ENCODE measurements at places on chromosomes 2 and 18.

DNA sequence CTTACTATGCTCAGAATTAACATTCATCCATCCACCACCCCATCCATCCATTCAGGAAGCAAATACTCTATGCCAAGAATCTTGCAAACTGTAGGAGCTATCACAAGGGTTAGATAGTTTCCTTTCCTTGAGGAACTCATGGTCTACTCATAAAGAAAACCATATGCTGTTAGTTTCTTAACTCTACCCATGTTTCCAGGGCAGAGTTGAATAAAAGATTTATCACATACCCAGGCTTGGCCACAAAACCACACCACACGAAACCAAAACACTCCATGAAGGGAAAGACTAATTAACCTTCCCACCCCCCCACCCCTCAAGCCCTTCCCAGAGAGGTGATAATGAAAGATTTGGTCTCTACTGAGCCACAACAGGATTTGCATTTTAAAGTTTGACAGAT is 23.7 kb upstream of the MSGN1 start:
- DNase-seq, result no peak

DNA sequence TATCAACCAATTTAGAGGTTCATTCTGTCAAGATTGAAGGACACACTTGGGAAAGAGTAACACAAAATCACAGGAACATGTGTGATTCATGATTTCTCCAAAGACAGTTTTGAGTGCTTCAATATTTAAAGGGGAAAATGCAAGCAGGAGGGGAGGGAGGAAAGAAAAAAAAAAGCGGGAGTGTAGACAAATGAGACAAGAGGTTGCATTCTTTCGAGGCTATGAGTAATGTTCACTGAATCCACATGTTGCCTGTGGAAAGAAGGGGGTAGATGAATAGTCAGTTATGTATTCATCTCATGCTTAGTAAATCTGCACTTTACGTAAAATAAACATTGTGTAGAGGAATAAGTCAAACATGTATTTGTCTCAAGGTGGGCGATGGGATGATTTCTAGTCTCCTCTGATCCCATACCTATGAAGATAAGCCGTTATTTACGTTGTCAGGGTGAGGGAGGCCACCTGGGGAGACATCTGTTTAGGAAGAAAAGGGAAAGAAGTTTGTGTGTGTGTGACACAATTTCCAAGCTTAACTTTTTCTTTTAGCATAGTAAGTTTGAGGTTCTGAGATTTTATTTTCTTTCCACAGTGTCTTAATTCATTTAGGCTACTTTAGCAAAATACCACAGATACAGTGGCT is 211.0 kb upstream of the ZC3H15 start:
- no peak for DNase-seq

- DNase-seq, result no peak
Measured at GRCh38 chr18:39693359-39693758, 2127.8 kb upstream of the CELF4 start.

GRCh38 chr18:79396431-79397246 is 909 bp downstream of the NFATC1 start:
- no peak for DNase-seq

DNA sequence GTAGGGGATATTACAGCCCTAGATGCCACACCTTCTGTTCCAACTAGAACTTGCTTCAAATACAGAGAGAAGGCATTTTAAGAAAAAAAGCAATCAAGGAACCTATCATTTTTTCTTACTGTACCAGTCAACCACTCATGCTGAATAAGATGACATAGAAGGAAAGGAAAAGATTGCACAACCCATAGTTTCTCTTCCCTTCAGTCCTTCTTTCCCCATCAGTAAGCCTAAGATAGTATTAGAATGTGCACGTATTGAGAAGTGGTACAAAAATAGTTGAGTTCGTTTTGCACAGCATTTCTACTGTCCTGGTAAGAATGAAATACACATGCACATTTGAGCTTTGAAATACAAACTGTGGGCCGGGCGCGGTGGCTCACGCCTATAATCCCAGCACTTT is 27.0 kb upstream of the HK2 start:
- DNase-seq, result no peak

DNA sequence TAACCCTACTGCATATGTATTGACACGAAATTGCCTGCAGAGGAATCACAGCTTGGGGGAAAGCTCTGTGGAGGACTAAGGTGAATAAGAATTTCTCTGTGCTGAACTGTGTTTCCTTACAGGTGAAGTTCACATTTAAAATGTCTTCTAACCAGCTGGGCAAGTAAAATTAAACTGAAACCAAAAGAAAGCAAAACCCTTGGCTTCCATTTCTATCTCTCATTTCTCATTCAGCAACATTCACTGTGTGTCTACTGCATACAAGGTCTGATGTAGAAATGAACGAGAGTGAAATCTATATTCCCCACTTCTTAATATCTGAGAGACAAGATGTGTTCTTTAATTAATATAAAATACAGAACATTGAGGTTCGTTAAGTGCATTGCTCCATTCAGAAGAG is 397.3 kb downstream of the SOX11 start:
- DNase-seq, result no peak

GRCh38 chr2:181404472-181404871 is 52.7 kb upstream of the ITGA4 start:
- no peak for DNase-seq

Data from NCI-H1417 treated with DMSO at 0.1 percent for 48 hours (cell line).